ENCODE measurements at places on chromosomes 1 and 21.

DNA sequence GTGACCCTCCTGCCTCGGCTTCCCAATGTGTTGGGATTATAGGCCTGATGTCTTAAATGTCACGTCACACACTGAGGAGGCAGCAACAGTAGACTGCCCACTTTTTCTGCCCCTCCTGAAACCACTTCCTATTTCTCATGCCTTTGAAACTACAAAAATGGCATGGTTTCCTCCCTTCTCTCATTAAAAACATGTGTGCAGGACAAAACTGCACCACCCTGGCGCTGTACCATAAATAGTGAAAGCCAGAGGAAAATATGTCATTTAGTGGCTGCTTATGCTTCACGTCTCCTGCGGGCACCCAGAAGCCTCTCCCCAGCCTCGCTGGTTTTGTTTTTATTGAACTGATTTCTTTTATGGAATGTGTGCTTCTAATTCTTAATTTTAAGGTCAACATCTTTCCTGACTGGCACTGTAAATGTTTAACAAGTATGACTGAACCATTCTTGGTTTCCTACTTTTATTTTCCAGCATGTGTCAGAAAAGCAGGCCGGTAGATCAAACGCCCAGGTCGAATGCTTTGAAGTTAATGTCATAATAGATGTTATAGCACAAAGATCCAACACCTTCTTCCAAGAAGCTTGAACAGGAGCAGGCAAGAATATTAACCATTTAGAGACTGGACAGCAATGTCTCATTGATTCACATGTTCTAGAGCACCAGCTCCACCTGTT, 59.6 kb upstream of the C1orf87 start:
- DNase-seq = no peak

GRCh38 chr1:118258975-118259374, 73.9 kb upstream of the SPAG17 start:
- no peak for DNase-seq

- peak; percentile 30 for DNase-seq
Observed at GRCh38 chr1:11967028-11967547, 13.2 kb upstream of the MFN2 start.

- no peak for DNase-seq
Observed at GRCh38 chr1:219757890-219758289, 145.0 kb upstream of the ZC3H11B start.

- no peak for DNase-seq
Observed at GRCh38 chr1:2288311-2288710, 60.2 kb downstream of the SKI start.

- DNase-seq = peak; percentile 37
Observed at GRCh38 chr21:39182016-39182415, 1.2 kb downstream of the PSMG1 start.

DNA sequence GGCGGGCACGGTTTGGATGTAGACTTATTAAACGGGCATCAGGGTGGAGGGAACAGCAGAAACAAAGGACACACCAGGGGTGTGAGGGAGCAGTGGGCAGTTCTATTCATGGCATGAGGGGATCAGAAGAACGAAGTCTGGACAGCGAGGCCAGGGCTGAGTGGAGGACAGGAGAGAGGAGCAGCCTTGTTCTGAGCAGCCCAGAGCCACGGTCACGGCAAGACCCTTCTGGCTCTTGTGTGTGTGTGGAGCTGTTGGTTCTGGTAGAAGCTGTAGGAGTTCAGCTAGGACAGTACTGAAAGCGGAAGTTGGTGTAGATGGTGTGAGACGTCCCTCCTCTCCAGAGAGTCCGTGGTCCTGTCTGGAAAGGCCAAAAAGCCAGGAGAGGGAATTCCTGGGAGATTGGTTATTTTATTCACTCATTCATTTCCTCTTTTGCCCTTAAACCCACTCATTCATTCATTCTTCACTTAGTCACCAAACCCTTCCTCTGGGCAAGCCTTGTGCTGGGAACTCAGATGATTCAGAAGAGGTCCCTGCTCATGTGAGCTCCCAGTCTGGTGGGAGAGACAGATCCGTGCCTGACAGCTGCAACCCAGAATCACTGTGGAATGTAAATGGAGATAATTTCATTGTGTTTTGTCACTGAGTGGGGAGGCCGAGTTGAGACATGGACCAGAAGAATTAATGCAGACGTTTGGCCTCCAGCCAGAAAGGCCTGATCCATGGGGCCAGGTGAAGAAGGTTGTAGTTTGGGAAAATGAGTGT, 4.1 kb upstream of the ACOT11 start:
- no peak for DNase-seq

DNA sequence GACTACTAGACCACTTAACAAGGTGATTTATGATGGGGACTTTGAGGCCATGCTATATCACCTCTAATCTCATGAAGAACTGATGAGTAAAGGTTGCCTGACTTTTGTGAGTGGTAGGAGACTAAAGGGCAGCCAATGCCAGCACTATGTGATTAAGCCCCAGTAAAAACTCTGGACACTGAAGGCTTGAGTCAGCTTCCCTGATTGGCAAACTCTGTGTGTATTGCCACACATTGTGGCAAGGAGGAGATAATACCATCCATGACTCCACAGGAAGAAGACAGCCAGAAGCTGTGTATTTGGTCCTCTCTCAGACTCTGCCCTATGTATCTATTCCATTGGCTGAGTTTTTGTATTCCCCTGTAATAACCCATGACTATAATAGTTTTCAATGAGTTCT, 413.3 kb upstream of the ZRANB2 start:
- no peak for DNase-seq

GRCh38 chr1:151372058-151372934, at the start of gene SELENBP1:
Gene SELENBP1, minus strand, starts transcription at chr1:151372705. Its CDS starts 64 bp downstream, at chr1:151372641.
- peak; percentile 77 for DNase-seq

GRCh38 chr21:42991992-42992740, 17.8 kb downstream of the PKNOX1 start:
- DNase-seq = peak; percentile 21

DNA sequence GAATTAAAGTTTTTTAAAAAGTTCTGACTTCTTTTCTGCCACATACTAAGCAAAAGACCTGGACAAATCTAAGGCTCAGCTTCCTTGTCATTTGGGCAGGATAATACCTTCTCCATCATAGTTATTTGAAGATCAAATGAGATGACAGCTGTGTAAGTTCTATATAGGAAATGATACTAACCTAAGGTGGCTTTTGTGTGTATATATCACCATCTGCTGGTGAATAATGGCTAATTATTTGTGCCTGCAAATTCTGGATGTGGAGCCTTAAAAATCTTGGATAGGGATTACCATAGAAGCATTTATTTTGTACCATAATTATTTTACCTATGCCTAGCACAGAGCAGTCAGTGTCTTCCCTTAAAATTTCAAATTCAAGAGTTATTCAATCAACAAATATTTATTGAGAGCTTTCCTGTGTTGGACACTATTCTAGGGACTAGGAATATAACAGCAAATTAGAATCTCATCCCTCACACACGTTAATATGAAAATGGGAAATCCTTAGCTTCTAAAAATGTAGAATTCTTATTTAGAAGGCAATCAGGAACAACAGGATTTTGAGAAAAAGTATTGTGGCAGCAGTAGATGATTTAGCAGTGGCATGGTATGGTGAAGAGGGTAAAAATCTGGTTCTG, 89.8 kb downstream of the TMEM200B start:
- peak; percentile 77 for DNase-seq

DNA sequence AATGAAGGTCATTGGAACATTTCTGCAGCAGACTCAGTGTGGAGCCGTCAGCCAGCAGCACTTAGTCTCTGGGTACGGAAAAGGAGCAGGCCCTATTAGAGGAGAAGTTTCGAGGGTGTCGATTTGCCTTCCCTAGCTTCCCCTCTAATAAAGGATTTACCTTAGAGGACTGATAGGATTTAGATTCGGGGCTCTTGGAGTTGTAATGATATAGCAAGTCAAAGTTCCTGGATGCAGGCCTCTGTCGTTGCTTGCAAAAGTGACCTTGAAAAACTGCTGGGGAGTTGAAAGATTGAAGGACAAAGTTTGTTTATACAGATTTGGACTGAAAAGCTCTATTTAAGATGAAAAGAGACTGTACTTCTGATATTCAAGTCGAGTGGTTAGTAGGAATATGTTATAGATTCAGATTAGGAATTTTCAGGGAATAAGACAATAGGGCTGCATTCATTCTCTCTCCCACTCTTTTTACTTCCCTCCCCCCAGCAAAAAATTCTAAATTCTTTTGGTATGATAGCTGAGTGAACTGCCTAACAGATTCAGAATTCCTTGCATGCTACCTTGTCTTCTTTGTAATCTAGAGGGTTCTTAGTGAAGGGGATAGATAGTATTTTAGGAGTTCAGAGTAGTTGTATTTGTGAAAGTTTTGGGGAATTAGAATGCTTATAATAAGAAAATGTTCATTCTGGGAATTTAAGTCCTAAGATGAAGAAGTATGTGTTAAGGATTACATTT, 19.2 kb downstream of the NFYC start:
- DNase-seq = no peak

- peak; percentile 63 for DNase-seq
Observed at GRCh38 chr21:25578056-25578961, 29.0 kb downstream of the MRPL39 start.

GRCh38 chr1:165753934-165754333, 14.7 kb downstream of the TMCO1 start:
- no peak for DNase-seq

DNA sequence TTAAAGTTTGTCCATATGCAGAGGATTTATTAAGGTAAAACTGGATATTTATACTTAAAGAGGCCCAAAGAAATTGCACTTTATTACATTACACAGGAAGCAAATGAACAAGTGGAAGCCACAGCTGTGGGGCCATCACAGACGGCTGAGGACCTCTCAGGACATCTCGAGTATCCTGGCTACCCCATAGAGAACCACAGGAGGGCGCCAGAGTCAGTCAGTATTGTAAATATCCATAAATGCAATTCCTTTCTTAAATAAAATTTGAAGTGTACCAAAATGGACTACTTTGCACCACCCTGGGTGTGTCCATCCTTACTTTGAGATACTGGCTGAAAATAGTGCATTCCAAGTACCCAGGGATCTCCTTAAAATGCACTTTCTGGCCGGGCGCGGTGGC, 257.2 kb downstream of the MRPL39 start:
- DNase-seq = peak; percentile 28

DNA sequence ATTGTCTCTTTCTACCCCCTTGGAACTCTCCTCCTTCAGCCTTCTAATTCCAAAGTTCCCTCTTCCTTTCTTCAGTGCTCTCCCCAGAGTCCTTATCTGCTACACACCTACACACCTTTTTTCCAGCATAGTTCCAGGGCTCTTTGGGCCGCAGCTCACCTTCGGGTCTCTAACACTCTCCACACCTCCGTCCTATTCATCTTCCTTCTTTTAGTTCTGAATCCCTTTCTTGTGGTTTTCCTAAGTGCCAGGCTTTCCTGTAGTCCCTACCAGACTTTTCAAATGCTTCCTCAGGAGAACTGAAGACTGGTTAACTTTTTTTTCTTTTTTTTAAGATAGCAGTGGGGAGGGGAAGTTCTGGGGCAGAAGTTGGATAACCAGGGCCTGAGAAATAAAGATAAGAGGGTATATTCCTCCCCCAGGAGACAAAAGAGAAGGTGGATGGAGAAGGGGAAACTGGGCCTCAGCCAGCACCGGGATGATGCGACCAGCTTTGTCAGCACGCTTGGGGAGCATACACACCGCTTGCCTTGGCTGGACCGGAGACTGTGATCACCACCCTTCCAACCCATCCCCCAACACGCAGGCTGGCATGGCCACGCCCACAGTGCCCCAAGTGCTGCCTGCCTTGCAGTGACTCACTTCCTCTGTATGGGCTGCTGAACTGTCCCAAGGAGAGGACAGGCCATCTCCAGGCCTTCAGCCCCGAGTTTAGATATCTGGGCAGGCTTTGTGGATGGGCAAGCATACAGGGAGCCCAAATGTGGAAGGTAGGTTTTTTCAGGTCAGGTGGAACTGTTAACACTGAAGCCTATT, 2.5 kb upstream of the CERS2 start:
- DNase-seq = peak; percentile 90

DNA sequence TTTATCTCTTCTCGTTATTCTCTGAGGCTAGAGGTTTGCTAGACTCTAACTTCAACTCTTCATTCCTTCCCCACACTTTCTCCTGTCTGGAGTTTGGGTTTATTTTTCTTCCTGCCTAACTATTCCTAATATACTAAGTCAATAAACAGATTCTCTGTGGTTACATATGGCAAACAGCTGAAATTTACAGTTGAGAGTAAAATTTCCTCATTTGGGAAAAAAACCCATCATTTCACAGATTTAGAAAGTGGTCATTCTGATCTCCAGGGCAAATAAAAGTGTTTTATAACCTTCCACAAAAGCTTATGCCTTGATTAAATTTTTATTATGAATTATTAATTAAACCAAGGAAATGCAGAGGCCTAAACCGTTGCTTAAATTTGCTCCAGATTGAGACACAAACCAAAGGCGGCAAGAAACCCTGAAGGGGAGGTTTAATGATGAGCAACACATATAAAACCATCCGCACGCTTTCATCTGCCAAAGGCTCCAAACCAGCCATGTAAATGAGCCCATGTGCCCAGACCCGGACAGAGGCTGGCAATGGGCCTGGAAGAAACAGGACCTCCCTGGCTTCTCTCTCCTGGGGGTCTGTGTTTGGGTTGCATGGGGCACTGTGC, 201.7 kb upstream of the LMO4 start:
- DNase-seq = no peak

DNA sequence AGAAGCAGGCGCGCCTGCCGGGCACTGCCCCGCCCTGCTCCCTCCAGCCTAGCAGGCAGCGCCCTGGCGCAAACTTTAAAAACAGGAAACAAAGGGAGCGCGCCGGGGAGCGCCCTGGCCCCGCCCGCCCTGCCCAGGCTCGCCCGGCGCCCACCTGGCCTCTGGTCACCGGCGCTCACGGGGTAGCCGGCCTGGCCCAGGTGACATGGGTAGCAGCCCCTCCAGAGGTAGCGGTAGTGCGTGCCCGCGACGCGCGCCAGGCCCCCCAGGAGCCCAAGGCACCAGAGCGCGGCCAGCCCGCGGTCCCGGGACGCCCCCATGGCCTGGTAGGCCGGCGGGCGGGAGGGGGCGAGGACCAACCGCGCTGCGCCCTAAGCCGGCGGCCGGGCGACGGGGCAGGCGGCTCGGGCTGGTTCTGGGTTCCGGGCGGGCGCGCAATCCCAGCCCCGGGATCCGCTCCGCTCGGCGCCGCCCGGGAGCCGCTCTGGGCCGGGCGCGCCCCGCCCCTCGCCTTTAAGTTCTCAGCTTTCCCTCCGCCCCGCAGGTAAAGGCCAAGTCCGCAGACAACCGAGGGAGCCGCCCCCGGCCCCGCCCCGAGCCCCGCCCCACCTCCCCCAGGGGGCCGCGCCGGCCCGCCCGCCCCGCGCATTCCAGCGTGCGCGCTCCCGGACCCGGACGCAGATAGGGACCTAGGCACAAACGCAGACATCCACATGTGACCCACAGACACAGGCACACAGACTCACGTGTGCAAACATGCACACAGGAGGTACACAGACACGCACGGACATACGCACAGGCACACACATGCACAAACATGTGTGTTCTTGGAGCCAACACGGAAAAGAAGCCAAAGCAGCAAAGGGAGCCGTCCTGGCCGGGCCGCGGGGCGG, 76.7 kb downstream of the ARHGEF16 start:
- no peak for DNase-seq

GRCh38 chr1:213171711-213172110, 120.7 kb downstream of the RPS6KC1 start:
- no peak for DNase-seq

Measured in erythroblast (primary cell).